ENCODE measurements at places on chromosomes 3 and 15.

DNA sequence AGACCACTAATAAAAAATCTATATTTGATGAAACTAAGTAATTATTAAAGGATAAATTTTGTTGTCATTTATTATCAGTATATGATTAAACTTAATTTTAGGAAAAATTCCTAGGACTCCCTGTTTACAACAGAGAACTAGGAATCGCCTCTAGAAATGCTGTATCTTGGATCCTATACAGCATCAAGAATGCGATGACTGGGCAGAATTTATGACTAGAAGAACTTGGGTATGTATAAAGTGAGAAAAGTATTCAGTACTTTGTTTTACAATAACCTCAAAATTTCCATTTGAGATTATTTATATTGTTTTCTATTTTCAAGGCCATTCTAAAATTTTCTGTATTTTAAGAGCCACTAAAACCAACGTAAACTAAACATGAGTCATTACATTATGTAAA lies 82.3 kb upstream of the AGTR1 start:
- DNase-seq: no peak

DNA sequence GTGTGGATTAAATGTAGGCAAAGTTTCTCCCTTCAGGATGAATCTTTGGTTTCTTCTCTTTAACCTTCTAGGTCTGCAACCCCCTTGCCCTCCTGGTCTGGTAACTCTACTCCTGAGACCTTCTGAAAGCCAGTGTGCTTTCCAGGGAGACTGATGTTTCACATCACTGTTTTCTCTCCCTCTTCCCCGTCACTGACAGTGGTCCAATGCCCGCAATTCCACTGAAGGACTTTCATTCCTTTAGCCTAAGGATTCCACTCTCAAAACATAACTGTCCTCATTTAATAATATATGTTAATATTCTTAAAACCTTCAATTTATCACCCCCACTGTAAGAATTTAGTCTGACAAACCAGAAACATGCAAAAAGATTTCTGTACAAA lies 101.5 kb upstream of the CPNE4 start:
- DNase-seq: no peak

DNA sequence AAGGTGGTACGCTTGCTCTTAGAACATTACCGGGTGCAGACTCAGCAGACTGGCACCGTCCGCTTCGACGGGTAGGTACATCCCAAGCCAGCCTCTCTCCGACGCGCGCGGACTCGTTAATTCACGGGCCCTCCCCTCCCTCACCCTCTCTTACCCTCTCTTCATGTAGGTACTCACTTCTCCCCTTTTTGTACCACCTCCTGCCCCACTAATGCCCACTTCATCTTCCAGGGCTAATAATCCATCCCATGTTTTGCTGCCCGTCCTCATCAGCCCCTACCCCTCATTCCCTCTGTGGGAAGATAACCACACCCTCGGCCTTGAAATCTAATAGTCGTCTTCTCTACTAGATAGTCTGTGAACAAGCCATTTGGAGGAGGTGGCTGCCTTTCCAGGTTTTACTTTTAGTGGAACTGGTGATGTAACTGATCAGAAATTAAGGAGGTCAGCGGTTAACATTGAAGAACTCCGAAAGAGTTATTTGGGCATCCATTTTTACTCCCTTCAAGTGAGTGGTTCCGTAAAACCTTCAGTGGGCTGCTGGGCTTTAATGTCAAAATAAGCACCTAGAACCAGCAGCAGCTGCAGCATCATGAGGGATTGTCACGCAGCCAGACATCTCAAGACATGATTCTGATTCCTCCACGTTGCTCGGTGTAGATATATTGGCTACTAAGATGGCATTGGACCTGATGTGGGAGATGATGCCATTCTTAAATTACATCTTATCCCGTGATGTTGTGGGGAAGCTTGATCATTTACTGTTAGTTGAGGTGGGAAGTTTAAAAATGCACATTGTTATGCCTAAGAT lies 1.3 kb downstream of the FEM1B start:
- no peak for DNase-seq

- DNase-seq: no peak
Observed at GRCh38 chr3:141273700-141274410, 42.2 kb downstream of the PXYLP1 start.

DNA sequence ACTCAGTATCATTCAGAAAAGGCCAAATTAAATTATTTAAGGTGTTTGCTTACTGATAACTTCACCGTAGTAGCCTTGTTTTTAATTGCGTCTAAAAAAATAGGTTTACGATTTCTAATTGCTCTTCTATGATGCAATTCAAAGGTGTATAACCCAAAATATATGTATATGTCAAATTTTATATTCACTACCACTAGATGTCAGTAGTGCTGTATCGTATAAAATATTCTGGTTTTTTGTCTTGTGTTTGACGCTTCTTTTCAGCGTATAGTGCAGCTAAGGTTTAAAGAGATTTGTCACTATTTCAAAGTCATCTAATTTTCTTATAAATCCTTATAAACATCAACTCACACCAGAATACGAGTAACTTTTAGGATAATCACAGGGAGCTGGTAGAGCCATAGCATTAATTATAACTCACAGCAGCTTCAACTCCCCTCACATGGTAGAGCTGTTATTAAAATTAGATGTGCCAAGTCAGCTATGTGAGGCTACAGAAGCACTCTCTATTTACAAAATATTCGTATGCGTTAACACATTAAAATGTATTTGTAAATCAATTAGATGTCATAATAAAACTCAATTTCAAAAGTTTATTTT lies 3.5 kb downstream of the PFN2 start:
- DNase-seq: peak; percentile 42

DNA sequence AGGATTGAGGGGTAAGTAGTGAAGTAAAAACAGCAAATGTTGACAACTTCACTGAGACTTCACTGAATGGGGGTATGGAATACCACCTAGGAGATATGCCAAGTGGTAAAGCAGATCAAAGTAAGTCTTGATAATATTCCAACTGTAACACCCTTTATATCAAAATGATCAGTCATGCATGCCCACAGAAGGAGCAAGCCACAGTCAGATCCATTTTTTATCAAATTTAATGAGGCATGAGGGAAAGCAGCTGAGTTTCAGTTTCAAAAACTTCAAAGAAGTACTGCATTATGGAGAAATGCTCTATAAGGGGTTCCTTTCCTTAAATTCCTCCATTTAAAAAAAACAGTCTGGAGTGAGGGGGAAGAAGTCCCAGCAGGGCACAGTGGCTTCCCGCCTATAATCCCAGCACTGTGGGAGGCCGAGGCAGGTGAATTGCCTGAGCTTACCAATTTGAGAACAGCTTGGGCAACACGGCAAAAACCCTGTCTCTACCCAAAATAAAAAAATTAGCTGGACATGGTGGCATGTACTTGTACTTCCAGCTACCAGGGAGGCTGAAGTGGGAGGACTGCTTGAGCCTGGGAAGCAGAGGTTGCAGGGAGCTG lies 56.9 kb downstream of the TJP1 start:
- DNase-seq: no peak

GRCh38 chr3:43080726-43081568 lies 24.9 kb downstream of the POMGNT2 start:
- no peak for DNase-seq

DNA sequence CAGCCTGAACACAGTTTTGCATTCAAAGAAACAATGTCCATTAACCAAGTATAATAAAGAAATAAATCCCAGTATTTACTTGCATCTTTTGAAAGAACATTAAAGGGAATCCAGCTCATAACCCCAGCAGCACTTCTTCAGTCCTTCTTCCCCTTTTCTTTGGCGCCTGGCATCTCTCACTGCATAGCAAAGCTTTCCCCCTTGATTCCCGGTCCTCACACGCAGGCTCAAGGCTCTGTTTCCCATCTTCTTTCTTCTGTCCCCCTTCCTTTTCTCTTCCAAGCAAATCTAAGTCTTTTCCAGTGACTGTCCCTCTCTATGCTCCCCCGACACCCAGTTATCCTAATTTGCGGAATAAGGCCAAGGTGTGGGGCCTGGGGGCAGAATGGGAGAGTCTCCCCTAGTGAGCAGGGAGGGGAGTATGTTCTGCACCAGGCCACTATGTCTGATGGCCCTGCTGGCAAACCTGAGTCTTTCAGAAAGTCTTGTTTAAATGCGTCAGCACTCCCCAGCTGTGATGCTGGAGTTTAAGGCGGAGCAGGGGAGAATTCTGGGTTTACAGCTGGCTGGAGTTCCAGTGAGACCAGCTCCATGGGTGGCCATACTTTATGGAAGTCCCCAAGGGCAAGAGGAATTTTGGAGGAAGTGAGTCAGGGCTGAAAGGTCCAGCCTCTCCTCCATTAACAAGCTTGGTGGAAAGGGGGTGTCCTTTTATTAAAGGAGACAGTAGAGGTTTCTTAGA lies 42.1 kb downstream of the GOLGA6A start:
- no peak for DNase-seq

GRCh38 chr3:44966795-44967278 lies 9.1 kb downstream of the ZDHHC3 start:
- peak; percentile 45 for DNase-seq

DNA sequence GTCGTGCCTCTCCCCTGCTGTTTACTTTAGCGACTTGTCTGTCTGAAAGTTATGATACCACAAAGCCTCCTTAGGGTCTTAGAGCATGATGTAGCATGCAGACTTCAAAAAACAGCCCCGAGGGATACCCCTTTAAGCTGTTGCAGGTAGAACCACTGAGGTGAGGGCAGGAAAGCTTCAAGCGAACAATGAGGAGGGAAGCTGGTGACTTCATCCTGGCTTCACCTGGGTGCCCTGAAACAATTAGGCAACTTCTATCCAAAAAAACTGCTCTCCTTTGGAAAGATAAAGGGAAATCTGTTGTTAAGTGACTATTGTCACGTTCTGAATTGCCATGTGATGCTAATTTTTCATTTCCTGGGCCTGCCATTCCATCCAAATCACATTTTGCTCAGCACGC lies 231.6 kb downstream of the SOX2 start:
- no peak for DNase-seq

GRCh38 chr3:16999871-17000270 lies 115.1 kb downstream of the PLCL2 start:
- no peak for DNase-seq

GRCh38 chr3:42214064-42214463 lies 51.9 kb downstream of the CCK start:
- DNase-seq: no peak

- DNase-seq: no peak
Observed at GRCh38 chr3:22262386-22262785, 511.4 kb upstream of the ZNF385D start.

DNA sequence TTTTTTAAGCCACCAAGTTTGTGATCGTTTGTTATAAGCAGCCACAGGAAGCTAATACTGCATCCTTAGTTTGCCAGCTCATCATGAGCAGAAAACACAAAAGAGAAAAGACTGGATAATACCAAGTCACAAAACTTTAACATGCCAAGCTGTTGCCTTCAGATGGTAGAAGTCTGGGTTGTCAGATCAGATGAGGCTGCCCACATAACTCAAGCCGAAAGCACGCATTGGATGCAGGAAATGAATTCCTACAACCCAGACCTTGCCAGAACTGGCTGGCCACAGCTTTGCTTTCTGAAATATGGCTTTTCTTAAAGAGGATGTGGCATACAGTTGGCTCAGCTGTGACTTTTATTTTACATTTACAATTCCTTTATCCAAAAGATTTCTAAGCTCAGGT lies 118.3 kb upstream of the NEO1 start:
- DNase-seq: no peak

GRCh38 chr3:188697127-188697526 lies 474.6 kb upstream of the TPRG1 start:
- no peak for DNase-seq

- peak; percentile 52 for DNase-seq
Observed at GRCh38 chr3:36868614-36869436, 76.0 kb downstream of the TRANK1 start.

DNA sequence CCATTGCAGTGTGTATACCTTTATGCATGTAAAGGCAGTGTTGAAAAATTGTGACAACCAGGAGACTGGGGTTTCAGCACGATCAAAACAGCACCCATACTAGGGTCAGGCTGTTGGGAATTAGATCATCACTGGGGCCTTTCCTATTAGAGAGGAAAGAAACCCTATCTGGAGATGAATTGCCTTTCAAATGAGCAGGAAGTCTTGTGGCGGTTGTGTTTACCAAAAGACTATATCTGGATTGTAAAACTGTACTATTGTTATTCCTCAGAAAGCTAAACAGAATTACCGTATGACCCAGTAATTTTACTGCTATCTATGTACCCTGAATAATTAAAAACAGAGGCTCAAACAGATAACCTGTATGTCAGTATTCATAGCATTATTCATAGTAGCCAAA lies 10.1 kb downstream of the UBE2E1 start:
- DNase-seq: no peak

- peak; percentile 33 for DNase-seq
Observed at GRCh38 chr3:69326855-69327300, 59.0 kb downstream of the FRMD4B start.

GRCh38 chr3:15635121-15635661 lies 33.6 kb downstream of the BTD start:
- DNase-seq: no peak

- no peak for DNase-seq
Observed at GRCh38 chr3:46989146-46989810, 9.8 kb downstream of the NBEAL2 start.

DNA sequence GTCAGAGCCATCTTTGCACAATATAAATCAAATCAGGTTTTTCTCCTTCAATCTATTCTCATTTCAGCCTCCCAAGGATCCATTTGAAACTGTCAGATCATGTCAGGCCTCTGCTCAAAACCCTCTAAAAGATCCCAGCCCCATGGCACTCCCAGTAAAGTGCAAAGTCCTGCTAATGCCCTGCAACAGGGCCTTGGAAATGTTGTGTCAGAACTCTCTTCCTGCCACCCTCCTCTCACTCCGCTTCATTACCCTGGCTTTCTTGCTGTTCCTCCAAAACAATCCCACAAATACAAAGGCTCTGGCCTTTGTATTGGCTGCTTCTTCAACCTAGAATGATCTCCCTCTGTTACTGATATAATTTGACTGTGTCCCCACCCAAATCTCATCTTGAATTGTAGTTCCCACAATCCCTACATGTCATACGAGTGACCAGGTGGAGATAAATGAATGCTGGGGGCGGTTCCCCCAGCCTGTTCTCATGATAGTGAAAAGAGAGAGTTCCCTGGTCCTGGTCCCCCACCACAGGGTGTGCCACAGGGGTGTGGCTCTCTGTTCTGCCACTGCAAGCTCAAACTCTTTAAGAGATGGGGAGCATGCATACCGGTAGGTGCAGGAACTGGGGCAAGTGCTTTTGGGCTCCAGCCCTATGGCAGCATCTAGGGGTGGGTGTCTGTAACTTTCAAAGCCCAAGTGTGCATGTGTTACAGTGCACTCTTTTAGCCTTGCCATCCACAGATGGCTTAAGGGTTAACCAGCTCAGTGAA lies 22.9 kb upstream of the TRA2B start:
- no peak for DNase-seq
